ENCODE measurements at places on chromosomes 3 and 15.

DNA sequence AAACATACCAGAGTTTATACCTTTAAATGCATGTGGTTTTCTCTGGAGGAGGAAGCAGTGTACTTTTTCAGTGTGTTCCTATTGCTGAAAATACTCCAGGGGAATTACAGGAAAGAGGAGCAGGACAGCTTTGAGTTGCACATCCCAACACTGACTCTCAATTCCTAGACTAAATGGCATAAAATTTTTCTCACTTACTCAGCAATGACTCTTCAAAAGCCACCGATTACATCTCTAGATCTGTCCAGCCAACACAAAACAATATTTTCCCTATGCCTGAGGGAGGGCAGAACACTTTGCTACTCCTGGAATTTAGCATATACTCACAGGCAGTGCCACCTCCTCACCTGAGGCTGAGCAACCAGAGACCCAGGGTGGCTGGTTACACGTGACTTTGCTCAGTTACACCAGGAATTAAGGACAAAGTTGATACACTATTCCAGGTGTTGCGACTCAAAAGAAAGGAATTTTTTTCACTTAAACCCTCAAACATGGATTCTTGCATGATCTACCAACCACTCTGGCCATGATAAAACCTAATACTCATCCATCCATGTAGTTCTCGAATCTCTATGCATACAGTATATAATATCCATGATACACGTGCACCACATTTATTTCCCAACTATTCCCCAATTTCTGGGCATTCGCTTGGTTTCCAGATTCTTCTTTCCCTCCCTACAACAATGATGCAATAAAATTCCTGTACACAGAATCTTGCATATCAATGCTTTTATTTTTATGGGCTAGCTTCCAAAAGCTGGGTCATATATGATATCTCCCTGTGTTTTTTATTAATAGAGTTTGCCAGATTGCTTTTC, 194.6 kb downstream of the THRB start:
- DNase-seq = no peak

- DNase-seq = no peak
These were observed 62.0 kb downstream of the TTBK2 start for GRCh38 chr15:42858540-42858939.

DNA sequence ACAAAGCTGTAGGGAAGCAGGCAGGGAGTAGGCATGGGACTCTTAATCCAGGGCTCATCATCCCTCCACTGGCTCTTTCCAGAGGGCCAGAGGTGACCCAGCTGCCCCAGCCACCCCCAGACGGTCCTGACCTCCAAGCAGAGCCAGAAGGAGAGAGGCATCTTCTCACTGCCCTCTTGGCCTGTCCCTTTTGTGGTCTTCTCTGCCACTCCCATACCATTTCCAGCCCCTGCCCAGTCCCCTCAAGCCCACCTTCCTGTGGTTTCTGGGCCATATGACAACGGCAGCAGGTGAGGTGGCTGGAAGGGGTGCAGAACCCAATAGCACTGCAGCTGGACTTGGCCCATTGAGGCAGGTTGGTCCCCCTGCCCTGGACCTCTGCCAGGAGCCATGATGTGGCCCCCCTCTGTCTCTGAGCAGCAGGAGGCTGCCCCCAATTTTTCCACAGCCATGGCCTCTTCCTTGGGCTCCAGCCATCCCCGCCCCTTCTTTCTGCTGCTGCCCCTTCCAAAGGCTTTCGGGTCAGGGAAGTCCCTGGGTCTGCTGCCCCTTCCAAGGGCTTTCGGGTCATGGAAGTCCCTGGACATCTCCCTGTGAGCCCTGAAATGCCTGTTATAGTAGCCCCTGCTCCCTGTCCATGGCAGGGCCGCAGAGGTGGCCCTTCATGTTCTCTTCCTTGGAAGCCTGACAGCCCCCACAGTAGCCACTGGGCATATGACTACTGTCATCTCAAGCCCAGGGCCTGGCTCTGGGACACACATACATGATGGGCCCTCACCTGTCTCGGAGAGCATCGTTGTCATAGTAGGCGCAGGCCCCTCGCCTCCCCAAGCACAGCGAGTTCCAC, 39.5 kb upstream of the RAB6B start:
- no peak for DNase-seq

- DNase-seq = no peak
These were observed 42.9 kb downstream of the UACA start for GRCh38 chr15:70720228-70721016.

DNA sequence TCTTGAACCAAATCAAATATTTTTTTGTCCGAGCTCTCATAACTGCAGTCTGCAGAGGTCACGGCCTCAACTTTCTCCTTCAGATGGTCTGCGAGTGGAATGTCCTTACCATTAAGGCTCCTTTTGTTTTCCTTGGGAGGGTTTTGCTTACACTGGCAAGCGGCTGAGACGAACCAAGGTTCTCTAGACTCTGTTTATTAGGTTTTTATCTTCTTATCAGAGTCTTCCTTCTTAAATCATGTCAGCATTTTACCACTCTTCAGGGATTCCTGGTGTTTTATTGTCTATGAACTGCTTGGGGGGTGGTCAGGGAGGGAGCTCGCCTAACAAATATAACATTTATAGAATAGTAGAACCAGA, 773.7 kb upstream of the NR2F2 start:
- no peak for DNase-seq

DNA sequence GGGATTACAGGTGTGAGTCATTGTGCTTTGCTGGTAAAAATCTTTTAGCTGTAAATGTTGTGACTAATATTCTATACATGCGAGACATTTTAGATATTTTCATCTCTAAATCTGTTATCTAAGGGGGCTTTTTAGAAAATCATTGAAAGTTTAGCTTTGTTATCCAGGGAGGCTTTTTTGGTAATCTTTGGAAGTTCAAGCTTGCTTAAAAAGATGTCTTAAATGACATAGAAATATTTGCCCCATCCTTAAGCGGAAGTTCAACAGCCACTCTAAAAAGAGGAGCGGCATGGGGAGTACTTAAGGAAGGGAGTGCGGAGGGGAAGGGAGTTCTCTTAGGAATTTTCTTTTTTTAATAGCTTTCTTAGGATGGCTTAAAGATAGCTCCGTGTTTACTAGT, 26.1 kb downstream of the DNAJC13 start:
- no peak for DNase-seq

GRCh38 chr3:68239542-68239941, 585.1 kb upstream of the SUCLG2 start:
- DNase-seq = peak; percentile 83

GRCh38 chr15:85837011-85837433, 42.3 kb upstream of the KLHL25 start:
- DNase-seq = peak; percentile 20

DNA sequence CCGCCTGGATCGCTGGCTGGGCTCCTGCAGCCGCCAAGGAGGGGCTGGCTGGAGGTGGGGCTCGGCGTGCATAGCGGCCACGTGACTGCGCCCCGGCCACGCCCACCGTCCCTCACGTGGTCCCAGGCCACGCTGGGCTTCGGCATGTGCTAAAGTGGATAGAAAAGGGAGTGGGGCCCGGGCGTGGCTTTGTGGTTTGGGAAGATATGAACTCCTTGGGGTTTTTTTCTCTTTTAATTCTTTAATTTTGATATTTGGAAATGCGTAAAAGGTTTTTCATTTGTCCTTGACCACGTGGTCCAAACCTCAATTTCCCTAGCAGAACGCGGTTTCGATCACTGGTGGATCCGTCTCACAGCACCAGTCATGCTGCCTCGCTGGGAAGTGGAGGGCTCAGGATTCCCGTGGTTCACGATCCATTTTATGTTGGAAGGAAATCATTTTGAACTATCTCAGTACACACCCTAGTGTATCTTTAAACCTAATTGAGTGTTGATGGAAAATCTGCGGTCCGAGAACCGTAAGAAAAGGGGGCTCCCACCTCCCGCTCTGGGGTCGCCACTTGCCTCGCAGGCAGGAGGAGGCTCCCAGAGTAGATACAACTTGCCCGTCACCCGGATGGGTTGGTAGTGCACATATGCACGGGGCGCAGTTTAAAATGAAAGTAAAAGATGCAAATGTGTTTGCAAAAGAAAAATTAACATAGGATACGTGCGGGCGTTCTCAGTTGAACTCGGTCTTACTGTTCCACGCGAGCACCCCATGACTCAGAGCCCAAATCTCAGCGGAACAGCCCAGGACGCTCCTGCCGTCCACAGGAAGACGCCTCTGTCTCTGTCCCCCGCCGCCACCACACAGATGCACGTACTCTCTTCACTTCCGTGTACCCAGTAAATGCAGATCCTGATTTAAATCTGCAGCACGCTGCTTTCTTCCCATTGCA, 141.9 kb downstream of the PGPEP1L start:
- DNase-seq = no peak

GRCh38 chr15:88016406-88016805, 240.1 kb downstream of the NTRK3 start:
- DNase-seq = no peak

DNA sequence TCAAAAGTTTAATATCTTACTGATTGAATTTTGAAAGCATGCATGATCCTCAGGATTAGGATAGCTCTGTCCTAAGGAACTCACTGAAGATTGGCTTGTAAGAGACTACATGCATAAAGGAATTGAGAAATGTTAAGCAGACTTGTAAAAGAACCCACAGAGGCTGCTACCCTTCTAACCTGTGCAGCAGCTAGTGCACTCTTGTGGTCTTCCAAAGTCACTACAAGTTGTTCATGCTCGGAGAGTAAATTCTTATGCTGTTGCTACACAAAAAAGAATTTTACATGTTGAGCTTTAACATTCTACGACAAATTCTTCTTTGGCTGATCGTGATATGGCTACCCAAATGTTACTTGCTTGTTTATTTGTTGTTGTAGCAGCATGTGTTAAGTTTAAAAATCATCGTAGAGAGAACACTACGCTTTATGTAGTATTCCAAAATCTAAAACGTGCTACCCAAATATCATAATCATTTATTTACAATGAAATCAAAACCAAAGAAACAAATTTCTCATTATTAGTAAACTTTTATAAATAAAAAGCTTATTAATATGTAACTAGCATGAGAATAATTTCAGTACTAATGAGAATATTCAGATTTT, 55.0 kb downstream of the GOLIM4 start:
- peak; percentile 70 for DNase-seq

- DNase-seq = no peak
These were observed 29.5 kb upstream of the ZNF774 start for GRCh38 chr15:90322538-90322937.

- no peak for DNase-seq
These were observed 680.7 kb upstream of the GRM7 start for GRCh38 chr3:6180171-6180570.

DNA sequence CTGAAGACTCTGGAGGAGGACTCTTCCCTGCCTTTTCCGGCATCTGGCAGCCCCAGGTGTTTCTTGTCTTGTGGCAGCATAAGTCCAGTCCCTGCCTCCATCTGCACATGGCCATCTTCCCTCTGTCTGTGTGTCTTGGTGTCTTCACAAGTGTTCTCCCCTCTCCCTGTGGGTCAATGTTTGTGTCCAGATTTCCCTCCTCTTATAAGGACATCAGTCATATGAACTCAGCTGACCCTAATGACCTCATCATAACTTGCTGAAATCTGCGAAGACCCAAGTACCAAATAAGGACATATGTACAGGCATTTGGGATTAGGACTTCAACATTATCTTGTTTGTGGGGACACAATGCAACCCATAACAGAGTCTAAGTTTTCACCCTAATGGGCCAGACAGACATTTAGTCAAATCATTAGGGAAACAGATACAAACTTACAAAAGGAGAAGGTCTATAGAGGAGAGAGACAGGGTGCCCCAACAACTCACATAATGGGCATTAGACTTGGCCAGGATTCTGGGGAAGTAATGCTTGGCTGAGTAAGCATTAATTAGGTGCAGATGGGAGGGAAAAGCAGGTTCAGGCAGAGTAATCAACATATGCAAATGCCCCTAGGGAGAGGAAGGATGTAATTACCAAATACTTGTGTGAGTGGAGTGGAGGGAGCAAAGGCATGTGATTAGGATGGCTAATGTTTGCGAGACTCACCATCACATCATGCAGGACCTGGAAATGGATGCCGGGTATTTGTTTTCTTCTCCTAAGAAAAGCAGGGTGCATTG, 372.8 kb upstream of the TBL1XR1 start:
- DNase-seq = no peak

DNA sequence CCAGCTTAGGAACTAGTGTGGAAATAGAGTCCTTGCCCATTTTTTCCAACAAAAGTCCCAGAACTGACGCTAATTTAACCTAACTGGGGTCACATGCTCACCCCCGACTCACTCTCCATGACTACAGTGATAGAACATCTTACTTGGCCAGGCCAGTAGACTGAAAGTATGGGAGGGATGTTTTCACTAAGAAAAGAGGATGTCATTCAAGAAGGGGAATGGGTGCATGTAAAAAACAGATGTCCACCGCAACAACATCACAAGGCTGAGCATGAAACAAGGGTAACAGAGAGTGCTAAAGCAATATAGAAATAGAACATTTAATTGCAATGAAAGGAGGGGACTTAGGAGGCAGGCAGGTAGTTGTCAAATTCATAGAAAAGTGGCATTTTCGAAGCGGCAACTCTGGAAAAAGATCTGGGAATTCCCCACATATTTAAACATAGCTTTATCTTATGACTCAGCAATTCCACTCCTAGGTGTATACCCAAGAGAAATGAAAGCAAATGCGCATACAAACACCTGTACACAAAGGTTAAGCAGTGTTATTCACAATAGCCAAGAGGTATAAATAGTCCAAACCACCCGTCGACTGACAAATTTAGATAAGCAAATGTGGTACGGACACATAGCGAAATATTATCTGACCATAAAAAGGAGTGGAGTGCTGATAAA, 41.1 kb upstream of the UBE2E2 start:
- DNase-seq = no peak

DNA sequence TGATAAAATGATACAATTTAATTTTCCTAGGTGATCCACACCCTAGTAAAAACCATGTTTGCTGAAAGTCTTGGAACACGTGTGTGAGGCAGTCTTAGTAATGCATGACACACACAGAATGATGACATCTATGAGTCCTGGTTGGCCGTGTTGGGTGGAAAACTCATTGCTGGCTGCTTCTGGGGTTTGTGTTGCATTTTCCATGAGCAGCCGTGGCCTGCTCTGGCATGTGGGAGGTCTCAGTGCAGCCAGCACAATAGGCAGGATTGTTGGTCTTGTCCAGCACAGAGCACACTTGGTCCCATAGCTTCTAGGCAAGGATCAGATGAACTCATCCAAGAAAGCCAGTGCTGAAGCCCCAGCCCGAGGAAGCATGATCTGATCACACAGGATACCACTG, 172.8 kb upstream of the UBE3A start:
- DNase-seq = no peak

All from NCI-H146 (cell line).